ENCODE measurements at places on chromosomes 1 and 21.

DNA sequence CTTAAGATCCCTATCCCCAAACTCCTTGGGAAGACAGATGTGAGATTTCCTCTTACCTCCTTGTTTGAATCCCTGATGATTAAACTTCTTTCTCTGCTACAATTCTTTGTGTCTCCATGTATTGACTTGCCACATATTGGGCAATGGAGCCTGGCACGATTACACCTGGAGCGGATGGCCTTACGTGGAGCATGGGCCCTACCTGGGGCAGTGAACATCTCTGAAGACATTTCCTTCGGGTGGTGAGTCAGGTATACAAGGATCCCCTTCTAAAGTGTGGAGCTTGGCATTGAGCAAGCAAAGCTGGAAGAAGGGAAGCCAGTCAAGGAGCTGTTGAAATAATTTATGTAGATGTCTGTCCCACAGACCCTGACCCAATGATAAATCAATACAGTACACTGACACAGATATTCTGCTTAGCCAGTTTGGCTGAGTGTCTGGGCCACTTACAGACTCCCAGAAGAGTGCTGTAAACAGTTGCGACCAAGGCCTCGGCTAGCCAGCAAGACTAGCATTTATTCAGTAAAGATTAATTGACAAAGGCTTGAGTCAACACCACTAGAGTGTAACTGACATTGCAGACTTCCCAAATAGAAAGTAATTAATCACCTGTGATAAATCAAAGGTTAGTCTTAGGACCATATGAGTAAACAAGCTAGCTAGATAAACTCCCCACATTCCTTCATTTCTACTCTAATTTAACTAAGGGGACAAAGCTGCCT lies 83.1 kb upstream of the KCNK1 start:
- no peak for DNase-seq

GRCh38 chr1:100206301-100206700 lies 28.2 kb upstream of the LRRC39 start:
- DNase-seq: no peak

- peak; percentile 50 for DNase-seq
These were observed 649 bp downstream of the AHDC1 start for GRCh38 chr1:27603309-27603680.

GRCh38 chr21:28580585-28580984 lies 412.1 kb downstream of the LTN1 start:
- DNase-seq: no peak

DNA sequence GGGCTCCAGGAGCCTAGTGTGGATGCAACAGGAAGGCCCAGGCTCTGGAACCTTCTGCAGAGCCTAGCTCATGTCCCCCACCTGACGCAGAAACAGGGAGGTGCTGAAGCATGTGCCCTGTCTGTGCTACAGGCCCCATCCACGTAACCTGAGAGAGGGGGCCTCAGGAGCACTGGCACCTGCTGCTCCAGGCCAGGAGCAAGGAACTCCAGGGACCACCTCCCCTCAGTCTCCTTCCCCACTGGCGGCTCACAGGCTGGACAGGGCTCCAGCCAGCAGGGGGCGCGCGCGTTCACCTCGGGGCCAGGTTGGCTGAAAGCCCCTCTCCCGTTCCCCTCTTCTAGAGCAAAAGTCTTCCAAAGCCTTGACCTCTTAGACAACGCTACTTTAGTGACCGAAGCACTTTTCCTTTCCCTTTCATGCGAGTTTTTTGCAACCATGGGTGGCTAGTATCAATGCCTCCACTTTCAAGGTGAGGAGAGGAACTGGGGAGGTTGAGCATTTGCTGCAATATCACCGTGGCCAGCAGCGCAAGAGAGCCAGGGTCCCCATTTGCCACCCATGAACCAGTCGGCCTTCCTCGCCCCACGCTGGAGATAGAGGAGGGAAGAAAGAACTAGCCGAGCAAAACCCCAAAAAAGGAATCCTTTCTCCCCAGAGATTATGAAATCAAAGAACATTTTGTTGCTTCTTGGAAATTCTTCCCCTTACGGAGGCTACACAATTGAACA lies 52.4 kb upstream of the GPR157 start:
- DNase-seq: peak; percentile 80

DNA sequence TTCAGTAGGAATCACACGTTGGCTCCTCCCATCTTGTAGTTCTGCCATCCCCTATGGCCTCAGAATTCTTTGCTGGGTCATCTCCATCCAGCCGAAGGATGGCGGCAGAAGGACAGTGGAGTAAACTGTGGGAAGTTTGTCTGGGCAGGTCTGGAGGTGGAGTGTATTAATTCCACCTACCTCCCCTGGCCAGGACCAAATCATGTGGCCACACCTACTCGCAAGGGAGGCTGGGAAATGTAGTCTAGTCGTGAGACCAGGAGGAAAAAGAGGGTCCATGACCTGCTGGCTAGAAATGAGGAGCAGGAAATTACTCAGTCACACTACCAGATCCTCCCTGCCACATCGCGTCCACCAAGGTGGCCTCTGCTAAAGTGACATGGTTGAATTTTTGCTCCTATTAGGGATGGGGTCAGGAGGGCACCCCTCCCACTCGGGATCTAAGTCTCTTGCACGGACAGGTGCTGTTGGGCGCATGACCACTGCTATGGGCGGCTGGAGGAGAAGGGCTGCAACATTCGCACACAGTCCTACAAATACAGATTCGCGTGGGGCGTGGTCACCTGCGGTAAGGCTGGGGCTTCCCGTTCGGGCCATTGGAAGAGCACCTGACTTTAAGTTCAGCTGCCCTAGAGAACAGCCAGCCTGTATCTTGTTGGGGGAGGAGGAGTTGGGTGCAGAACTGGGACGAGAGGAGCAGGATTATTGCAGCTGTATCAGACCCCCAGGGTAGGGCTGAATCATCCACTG lies 19.5 kb downstream of the PLA2G5 start:
- no peak for DNase-seq

DNA sequence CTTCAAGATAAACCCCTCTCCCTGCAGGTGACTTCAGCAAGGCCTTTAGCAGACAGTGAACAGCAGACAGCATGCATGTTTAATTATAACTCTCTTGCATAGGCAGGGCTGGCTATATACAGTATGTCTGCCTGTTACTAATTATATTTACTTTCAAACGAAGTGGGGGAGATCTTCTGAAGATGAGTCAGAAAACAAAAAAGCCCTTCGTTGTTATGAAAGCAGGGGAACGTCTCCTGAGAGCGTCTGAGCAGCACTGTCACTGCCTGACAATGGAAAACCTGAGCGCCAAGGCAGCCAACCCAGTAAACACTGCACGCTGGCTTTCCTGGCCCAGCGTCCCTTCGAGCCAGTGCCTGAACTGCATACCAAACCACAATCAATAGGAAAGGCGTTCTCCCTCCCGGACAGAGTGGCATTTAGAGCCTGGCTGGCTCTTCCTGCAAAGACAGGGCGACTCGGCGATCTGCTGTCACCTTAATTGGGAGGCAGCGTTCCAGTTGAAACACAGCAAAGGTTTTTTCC lies 54.1 kb downstream of the TOMM20 start:
- peak; percentile 76 for DNase-seq

- no peak for DNase-seq
These were observed 164.1 kb downstream of the GALNT2 start for GRCh38 chr1:230230948-230231773.

Measured in activated CD4-positive, alpha-beta T cell treated with anti-CD3 and anti-CD28 coated beads for 48 hours (primary cell).